Inflammatory macrophage treated with lipopolysaccharide for 1 hour (primary cell): ENCODE measurements at places on chromosomes 3 and 15.
A peak's percentile ranks its signal among the peaks of the same experiment; 100 is the strongest.

- DNase-seq = no peak
These were observed 225.6 kb downstream of the TBL1XR1 start for GRCh38 chr3:176971613-176972174.

GRCh38 chr15:39623529-39623931 is 42.7 kb downstream of the THBS1 start:
- DNase-seq = no peak

DNA sequence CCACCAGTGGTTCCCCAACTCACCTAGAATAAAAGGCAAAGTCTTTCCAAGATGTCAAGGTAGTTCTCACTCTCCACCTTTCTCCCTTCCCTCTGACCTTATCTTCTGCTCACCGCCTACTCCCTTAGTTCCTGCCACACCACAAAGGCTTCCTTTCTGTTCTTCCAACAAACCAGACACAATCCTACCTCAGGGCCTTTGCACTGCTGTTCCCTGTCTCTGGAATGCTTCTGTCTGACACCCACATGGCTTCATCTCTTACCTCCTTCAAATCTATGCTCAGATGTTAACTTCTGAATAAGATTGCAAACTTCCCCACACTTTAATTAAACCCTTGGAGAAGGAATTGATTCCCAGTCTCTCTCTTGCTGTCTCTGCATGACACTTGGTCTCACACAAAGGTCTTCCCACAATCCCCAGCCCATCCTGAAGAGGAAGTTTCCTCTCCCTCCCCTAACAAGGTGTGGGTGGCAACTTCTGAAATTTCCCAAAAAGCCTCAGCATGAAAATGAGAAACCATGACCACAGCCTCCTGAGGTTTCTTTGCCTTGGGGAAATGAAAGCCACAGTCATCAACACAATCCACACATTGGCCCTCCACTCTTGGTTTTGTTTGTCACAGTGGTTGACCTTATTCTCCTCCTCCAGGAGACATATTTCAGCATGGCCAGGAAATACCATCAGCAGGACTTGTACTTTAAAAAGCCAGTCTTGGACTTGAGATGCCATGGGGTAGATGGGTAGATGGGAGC is 3.0 kb upstream of the RYK start:
- peak; percentile 95 for DNase-seq

GRCh38 chr3:57120040-57120439 is 45.1 kb downstream of the IL17RD start:
- DNase-seq = no peak

- no peak for DNase-seq
These were observed 65.9 kb downstream of the SLCO2A1 start for GRCh38 chr3:133963657-133964396.

GRCh38 chr15:58830556-58830955 is 59.5 kb downstream of the MINDY2 start:
- DNase-seq = no peak

DNA sequence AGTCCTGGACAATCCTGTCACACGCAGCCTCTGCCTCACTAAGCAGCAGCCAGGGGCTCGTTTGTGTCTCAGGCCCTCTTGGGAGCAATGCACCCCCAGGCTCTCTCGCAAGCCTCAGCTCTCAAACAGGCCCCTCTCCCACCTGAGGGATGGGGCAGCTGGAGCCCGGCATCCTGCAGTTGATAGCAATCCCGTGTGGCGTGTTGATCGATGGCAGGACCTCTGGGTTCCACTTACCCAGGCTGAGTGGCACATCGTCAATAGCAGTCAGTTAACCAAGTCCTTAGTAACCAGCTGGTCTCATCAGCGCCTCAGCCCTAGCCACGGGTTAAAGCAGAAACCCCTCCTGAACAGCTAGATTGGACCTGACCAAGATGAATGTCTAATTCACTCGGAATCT is 36.5 kb upstream of the PLXNA1 start:
- DNase-seq = no peak

DNA sequence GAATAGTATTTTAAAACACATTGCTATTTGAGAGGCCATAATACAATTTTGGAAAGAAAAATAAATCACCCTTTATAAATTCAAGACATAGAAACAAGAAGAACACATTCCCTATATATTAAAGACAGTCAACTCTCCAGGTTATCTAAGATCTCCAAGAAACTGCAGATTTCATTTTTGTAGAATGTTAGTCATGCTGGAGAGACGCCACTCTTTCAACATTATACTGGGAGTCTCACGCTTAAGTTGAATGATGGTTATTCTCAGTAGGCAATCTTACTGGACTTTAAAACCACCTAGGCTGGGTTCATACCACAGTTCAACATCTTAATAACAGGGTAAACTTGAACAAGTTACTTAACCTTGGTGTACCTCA is 3.6 kb upstream of the CHRM5 start:
- DNase-seq = no peak

DNA sequence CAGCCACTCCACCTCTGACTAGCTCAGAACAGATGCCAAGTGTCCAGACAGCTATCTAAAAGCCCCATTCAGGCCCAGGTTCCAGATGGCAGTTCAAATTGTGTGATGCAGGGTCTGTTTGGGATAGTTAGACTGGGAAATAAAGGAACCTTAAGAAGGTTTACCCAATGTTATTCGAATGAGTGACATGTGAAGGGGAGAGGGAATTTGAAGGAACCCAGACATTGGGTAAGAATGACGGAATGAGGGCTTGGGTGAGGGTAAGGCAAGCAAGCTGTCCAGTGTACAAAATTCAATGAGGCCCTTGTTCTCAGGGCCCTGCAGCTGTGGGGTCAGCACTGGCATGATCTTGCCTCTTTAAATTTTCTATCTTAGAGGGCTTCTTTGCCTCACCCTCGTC is 34.1 kb downstream of the ATP13A5 start:
- DNase-seq = no peak

GRCh38 chr3:36538136-36538749 is 157.9 kb downstream of the STAC start:
- no peak for DNase-seq

- DNase-seq = no peak
These were observed 272.7 kb downstream of the MECOM start for GRCh38 chr3:169390741-169391305.

DNA sequence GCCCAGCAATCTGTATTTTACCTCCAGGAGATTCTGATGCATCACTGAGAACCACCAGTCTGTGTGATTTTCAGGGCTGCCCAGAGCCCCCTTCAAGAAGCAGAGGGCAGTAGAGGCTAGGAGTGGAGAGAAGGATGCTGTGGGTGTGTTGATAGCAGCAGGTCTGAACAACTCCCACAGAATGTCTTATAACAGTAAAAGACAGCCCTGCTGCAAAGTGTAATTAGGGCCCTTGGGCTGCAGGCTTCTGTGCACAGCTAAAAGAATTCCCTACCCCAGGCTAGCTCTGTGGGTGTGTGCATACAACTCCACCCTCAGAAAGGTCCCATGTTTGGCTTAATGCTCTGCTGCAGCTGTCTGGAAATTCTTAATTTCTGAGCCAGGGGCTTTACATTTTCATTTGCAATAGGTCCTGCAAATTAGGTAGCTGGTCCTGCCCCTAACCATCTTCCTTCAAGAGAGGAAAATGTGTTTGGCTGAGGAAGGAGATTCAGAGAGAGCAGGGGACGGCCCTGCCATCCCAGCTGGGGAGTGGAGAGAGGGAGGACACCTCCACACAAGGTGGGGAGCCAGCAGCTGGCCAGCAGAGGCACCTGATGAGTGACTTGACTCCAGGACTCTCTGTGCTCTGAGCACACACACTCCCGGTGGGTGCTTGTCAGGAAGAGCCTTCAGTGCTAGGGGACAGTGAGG is 43.2 kb upstream of the RAB6B start:
- no peak for DNase-seq

DNA sequence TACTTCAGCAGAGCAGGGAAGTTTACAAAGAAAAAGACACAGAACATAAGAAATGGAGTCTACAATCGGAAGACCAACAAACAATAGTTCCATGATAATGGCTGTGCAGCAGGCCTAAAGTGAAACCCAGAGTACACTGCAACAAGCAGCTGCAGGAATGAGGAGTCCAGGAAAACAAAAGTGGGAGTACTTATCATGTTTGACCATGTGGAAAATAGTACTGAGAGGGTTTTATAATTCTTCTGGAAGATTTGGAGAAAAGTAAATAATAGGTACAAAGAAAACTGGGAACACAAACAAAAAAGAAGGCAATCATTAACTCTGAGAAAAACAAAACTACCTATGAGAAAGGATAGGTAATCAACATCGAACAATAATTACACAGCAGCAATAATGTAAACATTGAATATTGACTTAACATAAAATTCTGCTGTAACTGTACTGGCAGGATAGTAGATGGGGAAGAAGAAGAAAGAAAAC is 87.5 kb downstream of the NEK10 start:
- DNase-seq = no peak

GRCh38 chr3:134707908-134708597 is 57.2 kb upstream of the KY start:
- DNase-seq = no peak

DNA sequence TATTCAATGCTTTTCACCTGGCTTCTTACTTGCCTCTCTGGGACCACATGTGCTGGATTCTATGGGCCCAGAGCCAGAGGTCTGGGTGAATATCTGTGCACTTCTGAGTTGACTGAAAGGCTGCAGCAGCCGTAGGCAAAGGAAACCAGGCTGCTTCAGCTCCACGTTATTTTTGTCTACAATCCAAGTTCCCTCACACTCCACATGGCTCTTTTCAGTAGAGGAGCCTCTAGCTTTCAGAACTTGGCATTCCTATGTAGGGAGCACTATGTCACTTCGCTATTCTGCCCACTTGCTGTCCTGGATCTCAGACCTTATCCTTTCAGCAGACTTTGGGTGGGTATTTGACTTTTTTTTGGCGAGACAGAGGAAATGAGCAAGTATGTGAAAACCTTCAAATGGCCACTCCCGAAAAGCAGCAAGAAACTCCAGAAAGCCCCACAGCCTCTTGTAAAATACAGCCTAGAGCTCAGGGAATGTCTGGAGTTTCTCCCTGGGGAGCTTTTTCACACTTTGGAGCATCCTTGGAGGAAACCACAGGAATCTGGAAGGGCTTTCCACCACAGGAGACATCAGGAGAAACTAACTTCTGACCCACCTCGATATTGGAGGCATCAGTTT is 80.9 kb downstream of the DUT start:
- DNase-seq = no peak

GRCh38 chr3:73070675-73071575 is 9.5 kb downstream of the EBLN2 start:
- DNase-seq = no peak

GRCh38 chr15:44159492-44159891 is 35.6 kb downstream of the FRMD5 start:
- no peak for DNase-seq

GRCh38 chr3:149315694-149316093 is 17.7 kb downstream of the TM4SF18 start:
- no peak for DNase-seq

GRCh38 chr3:77326586-77326985 is 286.7 kb downstream of the ROBO2 start:
- DNase-seq = no peak

GRCh38 chr3:107284612-107285011 is 92.6 kb upstream of the CCDC54 start:
- no peak for DNase-seq

GRCh38 chr3:161100994-161101393 is 4.2 kb downstream of the B3GALNT1 start:
- no peak for DNase-seq

GRCh38 chr15:60563539-60564404 is 84.8 kb upstream of the ICE2 start:
- no peak for DNase-seq

GRCh38 chr15:50880651-50881114 is 27.8 kb upstream of the AP4E1 start:
- peak; percentile 90 for DNase-seq

DNA sequence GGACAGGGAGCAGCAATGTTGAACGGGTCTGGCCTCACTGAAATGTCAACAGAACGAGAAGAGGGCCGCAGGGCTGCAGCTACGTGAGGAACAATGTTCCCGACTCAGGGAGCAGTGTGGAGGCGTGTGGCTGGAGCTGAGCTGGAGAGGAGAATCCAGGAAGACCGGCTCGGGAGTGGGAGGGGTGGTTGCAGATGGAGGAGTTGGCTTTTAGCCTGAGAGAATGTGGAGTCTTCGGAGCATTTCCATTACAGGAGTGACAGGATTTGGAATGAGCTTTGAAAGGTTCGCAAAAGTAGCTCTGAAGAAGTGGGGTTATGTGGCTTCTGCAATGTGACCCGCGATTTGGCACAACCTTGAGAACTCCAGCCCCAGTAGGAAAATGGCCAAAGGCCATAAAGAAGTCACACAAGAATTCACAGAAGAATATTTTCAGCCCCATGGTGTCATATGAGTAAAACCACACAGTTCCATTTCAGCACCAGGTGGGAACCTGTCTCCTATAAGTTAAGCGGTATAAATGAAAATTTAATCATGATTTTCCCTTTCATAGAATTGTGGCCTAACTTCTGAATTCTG is 78.8 kb upstream of the NSMCE3 start:
- DNase-seq = no peak

GRCh38 chr3:187215460-187215859 is 18.2 kb downstream of the RTP1 start:
- DNase-seq = no peak

DNA sequence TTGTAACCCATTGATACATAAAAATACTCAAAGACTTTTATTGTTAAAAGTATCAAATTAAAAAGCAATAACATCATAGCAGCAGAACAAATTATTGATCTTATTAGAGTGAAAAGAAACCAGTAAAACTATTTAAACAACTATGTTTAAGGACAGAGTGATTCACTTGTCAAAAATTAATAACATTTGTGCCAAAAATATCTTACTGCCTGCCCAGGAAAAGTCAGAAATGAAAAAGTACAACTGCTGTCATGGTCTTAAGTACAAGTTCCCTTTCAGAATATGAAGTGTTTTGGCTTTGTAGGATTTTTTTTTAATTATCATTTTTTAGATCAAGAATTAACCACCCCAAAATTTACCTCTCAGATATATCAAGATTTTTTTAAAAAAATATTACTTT is 3.4 kb downstream of the IFT57 start:
- no peak for DNase-seq

DNA sequence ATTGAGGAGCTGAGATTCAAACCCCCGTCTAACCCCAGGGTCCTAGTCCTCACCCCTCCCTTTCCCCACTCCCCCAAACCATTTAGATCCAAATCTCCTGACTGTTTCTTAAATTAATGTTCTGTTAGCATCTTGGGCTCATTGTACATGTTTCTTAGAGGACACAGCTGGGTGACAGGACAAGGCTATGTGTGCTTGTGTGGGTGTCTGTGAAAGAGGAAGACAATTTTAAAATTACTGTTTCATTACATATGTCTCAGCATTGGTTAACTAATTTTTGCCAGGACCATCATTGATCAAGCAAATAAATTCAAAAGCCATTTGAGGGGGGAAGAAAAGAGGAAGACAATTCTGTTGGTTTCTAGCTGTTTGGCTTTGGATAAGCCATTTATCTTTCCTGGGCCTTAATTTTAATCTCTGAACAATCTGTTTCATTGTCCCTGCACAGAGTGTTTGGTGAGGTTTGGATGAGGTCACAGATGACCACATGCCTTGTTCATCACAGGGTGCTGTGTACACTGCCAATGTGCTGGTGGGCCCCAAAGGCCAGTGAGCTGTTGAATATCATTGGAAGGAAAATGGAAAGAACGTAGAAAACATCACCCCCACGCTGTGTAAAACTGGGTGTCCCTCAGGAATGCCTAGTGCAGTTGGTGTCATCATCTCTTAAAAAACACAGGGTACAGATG is 51.9 kb downstream of the RPLP1 start:
- DNase-seq = peak; percentile 31

- DNase-seq = no peak
These were observed 153.5 kb downstream of the FNDC3B start for GRCh38 chr3:172192830-172193415.
